GM19239 (cell line): ENCODE measurements at places on chromosomes 2 and 18.

DNA sequence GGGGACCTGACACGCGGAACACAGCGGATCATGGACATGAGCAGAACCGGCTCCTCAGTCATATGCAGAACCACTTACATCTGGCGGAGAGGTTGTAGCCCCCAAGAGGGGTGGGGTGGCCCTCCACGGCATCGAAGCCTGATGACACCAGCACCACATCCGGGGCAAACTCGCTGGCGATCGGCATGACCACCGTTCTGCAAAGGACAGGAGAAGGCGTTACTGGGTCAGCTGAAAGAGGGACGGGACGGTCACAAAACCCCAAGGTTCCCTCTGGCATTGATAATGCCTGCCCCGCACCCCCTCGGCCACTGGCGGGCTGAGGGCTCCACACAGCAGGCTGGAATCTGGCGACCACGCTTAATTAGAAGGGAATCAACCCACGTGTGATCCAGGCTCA, 220.5 kb downstream of the TWIST2 start:
- DNase-seq: no peak

- DNase-seq: peak; percentile 26
These were observed 36.6 kb downstream of the COPS8 start for GRCh38 chr2:237122214-237122666.

DNA sequence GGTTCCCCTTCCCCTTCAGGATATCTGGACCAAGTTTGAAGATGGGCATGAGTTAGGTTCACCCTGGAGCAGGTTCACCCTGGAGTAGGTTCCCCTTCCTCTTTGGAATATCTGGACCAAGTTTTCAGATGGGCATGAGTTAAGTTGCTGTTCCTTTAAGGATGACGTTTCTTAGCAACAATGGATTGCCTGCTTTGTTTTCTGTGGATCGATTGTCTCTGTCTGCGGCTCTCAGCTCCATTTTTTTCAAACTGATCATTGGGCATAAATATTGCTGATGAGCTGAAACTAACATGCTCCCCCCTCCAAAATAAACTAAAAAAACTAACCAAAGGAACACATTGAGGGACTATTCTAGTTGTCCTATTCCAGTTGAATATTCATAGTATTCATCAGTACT, 149.5 kb downstream of the SPP2 start:
- no peak for DNase-seq

DNA sequence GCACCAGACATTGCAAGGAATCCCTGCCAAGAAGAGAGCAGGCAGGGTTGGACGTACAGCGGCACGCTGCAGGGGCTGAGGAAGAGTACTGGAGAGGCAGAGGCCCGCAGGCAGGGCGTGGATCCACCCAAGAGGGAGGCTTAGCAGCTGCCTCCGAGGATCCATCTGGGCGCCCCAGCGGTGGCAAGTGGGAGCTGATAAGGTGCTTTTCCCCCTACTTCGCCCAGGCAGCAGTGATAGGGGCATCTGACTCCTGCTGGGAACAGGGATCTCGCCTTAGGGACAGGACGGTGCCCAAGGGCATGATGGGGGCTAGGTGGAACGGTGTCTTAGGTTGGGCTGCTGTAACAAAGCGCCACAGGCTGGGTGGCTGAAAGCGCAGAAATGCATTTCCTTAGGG, 67.4 kb upstream of the HS6ST1 start:
- DNase-seq: no peak

- DNase-seq: no peak
These were observed 257.2 kb upstream of the CHAC2 start for GRCh38 chr2:53510401-53510800.

DNA sequence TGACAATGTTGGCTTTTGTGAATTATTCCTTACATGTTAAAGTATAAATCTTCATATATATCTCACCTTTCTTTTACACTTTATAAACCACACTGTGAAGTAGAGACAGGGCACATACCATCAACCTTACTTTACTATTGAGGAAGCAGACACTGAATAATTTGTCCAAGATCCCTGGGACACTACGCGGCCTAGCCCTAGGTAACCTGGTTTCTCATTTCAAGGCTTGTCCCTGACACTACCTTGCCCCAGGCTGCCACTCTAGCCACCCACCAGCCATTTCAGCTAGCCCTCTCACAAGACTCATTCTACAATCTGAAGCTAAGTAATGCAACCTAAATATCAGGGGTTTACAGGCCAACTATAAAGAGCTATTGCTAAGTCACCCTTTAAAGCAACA, 26.7 kb downstream of the CCDC93 start:
- DNase-seq: no peak

DNA sequence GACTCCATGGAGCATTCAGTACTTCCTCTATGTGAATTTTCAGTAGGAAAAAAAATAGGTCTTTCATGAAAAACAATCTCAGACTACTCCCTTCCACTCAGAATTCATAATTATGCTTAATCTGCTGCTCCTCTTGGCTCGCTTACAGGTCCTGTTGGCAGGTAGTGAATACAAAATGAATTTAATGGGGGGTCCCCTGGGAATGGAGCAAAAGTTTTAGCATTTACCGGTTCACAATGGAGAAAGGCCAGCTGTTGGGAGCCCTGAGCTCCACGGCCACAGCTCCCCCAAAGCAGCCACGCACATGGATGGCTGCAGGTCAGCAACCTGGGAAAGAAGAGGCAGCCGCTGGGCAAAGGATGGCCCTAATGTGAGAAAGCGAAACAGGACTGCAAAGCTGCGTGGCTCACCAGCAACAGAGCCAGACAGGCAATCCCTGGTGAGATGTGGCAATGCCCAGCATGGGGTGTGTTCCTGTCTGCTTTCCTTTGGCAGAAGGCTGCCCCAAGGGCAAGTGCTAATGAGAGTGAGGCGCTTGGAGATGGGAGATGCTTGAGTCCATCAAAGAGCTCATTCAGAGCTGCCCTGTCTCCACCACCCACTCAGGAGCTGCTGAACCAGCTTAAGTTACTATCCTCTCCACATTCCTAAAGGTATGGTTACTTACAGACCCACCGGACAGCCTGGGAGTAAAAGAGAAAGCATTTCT, 447.4 kb downstream of the EPHA4 start:
- no peak for DNase-seq
